ENCODE measurements at places on chromosomes 12 and 14.

- no peak for DNase-seq
Observed at GRCh38 chr14:63551332-63551731, 8.2 kb upstream of the PPP2R5E start.

GRCh38 chr14:52108823-52109222 is 40.0 kb upstream of the NID2 start:
- DNase-seq, result no peak

GRCh38 chr12:106080041-106080790 is 58.5 kb downstream of the NUAK1 start:
- no peak for DNase-seq

- DNase-seq, result no peak
Observed at GRCh38 chr14:42554091-42554490, 947.4 kb downstream of the LRFN5 start.

GRCh38 chr12:123494124-123494851 is 36.3 kb downstream of the SNRNP35 start:
- DNase-seq, result no peak

All from erythroblast (primary cell).